Glutamatergic neuron (in vitro differentiated cells): ENCODE measurements at places on chromosomes 11 and 22. TPM values are rescaled to one million over a fixed set of nuclear protein-coding genes. Genes with fewer than 3 reads are reported as not detected.
A peak's percentile ranks its signal among the peaks of the same experiment; 100 is the strongest.

GRCh38 chr11:25734591-25735211 is 597.2 kb upstream of the ANO3 start:
- DNase-seq, result no peak

GRCh38 chr22:23180301-23180892 is at the start of gene BCR:
BCR (plus strand) TSS chr22:23180509; CDS start chr22:23180961, 452 bp downstream.
- peak; percentile 84 for DNase-seq

MUC6 gene
- total RNA-seq, result not detected

LARGE1 gene
- 81.2 TPM for total RNA-seq
